ENCODE measurements at places on chromosomes 16 and 17. TPM values are rescaled to one million over a fixed set of nuclear protein-coding genes. Genes with fewer than 3 reads are reported as not detected.

Gene CCT6B
- 0.38 TPM for total RNA-seq

Gene CDRT15L2
- total RNA-seq = not detected

Gene CACNG3
- not detected for total RNA-seq

Gene ALOX15B
- total RNA-seq = 0.19 TPM

Gene ZMYND15
- under 0.01 TPM for total RNA-seq

Gene P2RX1
- total RNA-seq = not detected

Gene PTX4
- not detected for total RNA-seq

Data from endothelial cell of coronary artery (primary cell).